ENCODE measurements at places on chromosomes 5 and 9. TPM values are rescaled to one million over a fixed set of nuclear protein-coding genes. Genes with fewer than 3 reads are reported as not detected.

DNA sequence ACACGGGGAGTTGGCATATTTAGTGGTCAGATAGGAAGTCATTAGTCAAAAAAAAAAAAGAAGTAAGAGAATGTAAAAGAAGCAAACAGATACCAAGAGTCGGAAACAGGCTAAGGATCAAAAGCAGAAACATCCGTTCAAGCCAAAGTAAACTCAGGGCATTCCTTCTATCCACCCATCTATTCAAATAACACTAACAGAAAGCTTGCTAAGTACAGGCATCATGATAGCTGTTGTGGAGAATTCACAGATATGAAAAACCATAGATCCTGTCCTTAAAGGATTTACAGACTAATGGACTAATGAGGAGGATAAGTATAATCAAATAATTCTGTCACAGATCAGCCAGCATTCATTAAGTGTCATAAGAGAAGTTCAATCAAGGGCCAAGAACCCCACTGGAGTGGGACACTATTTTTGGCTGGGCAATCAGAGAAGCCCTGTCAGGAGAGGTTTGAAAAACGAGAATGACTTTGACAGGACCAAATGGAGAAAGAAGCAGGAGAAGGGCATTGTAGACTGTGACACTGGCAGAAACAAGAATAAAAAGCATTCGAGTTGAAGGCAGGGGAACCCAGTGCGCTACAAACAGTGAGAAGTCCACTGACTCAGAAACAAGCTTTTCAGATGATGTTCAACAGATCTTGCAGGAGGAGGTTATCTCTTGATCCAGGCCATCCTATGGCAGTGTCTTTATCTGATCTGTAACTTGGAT, 154.2 kb upstream of the TSLP start:
- DNase-seq, result no peak

DNA sequence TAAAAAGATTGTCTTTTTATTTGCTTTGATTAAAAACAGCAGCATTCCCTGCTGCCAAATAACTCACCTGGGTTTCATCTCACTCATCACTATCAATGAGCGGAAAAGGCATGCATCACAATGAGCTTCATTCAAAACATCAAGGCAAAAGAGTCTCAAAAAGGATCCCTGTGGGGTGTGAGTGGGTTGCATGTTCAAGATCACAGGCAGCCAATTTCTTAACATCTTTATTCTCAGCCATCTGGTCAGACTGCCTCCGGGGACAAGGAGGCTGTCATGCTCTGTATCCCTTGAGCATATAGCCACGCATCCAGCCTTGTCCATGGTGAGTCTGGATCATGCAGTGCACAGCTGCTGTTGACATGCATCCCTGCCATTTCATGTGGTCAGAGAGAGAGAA, 117.1 kb downstream of the ICE1 start:
- DNase-seq, result no peak

DNA sequence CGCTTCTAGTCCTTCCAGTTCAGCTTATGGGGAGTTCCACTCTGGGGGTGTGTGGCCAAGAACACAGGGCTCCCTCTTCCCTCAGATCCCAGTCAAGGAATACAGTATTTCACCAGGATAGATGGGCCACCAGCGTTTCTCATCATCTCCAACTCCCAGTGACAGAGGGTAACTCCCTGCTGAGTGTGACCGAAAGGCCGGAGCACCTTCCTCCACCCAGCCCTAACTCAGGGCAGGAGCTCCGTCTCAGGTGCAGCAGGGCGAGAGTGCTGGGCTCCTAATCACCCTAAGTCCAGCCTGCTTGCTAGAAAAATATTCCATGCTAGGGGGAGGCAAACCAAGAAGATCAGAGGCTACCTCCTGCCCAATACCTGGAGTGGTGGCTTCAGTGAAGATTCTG, 102.6 kb downstream of the ADAMTS2 start:
- no peak for DNase-seq

GRCh38 chr5:54401515-54401914, 54.0 kb upstream of the HSPB3 start:
- DNase-seq, result no peak

DNA sequence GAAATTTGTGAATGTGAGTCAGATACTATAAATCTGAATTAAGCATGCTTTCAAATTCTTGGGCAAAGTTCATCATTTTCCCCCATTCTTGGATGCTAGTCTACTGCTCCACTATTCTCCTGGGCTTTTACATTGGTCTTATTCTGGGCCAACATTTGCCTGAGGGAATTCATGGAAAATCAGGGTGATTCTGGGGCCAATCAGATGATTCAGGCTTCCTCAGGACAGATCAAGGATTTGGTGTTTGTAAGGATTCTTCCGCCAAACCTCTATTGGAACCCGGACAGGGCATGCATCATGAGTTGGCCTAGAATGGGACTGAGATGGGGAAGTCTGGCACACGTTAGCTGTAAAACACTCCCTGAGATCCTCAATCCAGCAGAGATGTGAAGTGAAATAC, 113.8 kb downstream of the MEF2C start:
- DNase-seq, result no peak

DNA sequence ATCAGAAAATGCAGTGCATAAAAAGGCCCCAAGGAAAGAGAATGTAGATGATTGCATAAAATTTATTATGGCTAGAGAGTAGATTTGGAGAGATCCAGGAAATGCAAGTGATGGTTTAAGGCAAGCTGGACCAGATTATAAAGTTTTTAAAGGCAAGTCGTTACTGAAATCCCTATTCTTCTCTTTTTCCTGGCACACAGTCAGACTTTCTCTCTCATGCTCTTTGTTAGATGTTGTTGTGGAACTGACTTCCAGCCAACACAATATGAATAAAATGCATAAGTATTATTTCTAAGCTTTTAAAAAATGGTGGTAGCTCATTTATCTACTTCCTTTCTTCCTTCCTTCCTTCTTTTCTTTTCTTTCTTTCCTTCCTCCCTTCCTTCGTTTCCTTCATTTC, 1085.4 kb upstream of the CDH6 start:
- DNase-seq, result no peak

GRCh38 chr9:33177086-33177485, 9.9 kb upstream of the B4GALT1 start:
- DNase-seq, result no peak

- peak; percentile 76 for DNase-seq
These were observed 42.8 kb downstream of the SNX30 start for GRCh38 chr9:112793213-112793810.

DNA sequence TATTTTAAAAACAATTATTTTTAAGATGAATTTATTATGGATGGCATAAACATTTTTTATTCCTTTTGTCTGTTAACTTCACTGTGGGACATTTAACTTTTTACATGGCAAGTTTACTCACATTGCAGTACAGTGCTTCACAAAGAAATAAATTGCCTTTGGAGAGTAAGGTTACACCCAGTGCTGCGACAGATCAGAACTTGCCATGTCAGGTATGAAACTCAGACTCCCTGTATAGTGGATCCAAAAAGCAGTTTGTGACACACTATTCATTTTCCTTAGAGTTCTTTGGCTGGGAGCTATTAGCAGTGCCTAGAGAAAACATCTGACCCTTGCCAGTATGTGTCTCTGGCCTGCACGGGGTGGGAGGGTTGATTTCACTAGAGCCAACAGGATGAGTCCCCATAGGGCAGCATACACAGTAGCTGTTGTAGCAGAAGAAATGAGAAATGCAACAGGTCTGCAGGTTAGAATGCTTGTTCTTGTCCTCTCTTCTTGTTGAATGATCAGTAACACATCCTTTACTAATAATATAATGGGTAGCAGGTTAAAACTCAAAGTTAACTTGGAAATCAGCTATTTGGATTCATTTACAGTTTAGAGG, 42.9 kb downstream of the STARD4 start:
- no peak for DNase-seq

DNA sequence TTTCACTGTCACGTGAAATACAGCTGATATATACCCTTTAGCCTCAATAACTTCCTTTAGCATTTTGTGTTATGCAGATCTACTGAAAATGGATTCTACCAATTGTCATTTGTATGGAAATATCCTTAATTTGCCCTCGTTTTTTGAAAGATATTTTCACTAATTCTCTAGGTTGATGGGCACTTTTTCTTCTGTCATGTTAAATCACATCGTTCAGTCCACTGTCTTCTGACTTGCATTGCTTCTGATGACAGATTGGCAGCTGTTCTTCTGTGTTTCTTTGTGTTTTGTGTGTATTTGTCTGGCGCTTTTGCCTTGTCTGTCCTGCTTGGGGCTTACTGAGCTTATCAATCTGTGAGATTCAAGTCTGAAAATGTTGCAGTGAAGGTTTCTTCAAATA, 9.7 kb upstream of the CLPTM1L start:
- DNase-seq, result no peak

- peak; percentile 35 for DNase-seq
These were observed 47.9 kb downstream of the DEPDC1B start for GRCh38 chr5:60651872-60652620.

- DNase-seq, result no peak
These were observed 215.6 kb downstream of the SYK start for GRCh38 chr9:91017245-91017644.

DNA sequence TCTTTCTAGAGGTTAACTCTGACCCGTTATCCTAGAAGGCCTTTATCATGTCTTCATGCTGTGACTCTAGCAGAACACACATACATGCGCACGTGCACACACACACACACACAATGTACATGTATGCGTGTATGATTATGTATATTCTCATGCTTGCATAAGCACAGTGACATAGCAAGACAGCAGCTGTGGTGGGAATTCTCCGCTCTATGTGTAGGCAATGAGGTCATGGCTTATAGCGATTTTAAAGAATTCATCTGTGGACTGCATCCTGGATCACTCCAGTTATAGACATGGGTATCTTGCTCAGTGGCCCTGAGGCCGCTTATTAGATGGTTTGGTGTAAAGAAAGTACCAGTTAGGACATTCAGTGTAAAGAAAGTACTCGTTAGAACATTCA, 106.2 kb downstream of the FBXL7 start:
- peak; percentile 48 for DNase-seq

DNA sequence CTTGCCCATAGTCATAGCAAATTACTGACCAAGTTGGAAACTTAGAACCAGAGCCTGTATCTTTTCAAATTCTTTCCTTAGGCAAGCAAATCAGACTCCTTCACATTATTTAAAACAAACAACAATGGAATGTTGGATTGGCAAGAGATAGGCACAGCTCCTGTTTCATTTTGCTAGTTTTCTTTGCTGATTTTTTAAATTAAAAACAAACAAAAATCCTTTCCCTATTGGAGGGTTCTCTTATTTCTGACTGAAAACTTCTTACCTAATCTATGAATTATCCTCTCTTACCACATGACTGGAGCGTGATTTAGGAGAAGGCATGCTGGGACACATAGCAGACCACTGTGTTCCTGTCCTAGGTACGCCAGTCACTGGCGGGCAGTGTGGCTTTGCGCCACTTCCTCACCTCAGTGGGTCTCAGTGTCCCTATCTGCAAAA, 63.0 kb downstream of the TTC39B start:
- no peak for DNase-seq

- DNase-seq, result no peak
These were observed 85.9 kb downstream of the SLC12A2 start for GRCh38 chr5:128169401-128170017.

DNA sequence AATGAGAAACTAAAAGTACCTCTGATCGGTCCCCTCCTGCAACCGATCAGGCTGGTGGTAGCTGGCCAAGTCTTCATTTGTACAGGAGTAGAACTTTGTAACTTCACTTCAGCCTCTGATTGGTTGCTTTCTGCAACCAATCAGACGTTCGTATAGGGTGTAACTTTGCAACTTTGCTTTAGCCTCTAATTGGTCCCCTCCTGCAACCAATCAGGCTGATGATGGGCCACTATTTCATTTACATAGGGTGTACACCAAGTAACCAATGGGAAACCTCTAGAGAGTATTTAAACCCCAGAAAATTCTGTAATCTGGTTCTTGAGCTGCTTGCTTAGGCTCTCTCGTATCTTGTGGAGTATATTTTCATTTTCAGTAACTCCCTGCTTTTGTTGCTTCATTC, 445.5 kb downstream of the MED10 start:
- DNase-seq, result no peak

DNA sequence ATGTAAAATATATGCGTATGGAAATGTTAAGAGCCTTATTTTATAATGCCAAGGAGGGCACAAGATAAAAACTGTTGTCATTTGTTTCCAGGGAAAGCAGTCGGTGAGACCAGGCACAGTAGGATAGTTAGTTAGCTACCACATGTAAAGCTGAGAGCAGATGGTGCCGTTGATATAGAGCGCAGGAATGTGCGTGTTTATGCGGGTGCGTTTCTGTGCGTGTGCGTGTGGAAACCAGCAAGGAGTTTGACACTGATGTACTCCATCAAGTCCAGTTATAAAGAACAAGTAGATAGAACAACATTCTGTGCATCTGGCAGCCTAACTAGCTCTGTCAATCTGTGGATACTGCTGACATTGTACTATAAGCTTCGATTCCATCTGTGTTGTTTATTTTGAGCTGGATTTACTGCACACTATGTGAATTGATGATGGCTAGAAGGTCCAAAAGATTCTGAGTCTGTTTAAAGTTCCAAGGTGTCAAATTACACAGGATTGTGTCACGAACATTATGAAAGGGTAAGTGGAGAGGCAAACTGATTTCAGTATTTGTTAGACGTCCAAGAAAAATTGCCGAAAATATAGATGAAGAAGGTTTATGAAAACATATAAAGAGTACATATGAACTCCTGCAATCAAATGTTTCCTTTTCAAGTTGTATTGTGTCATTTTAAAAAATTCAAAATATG, 494.9 kb upstream of the MEF2C start:
- DNase-seq, result no peak

- no peak for DNase-seq
These were observed 54.7 kb upstream of the ZFR start for GRCh38 chr5:32499261-32499660.

DNA sequence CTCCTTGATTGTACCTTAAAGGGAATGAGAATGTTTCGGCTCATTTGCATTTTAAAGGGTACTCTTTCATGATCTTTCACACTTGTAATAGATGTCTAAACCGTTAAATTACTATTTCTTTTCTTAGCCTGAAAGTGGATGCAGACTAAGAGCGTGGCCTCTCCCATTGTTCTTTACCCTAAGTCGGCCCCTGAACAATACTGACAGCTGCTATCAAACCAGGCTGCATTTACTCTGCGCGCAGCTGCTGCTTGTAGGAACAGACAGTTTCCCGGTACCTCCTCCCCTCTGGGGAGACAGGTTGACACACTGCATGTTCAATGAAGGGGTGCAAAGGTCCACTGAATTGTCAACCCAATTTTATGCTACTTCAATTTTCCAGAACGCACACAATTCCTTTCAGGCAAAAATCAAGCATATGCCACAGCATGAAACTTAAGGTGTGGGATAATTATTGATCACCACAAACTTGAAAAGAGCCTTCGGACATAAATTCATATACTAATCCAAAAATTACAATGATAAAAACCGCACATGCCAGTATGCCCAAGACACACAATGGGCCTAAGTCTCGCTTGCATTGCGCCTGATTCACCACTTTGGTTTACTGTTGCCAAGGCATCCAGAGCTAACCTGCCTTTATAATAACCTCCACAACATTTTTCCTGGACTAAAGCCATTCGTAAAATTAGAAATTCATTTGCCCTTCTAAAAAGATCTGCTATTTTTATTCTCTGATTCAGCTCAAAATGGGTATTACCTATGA, 39.7 kb downstream of the TLE1 start:
- no peak for DNase-seq

- no peak for DNase-seq
These were observed 317.1 kb downstream of the KCTD16 start for GRCh38 chr5:144487761-144488160.

Gene ZDHHC12
- 41.0 TPM for total RNA-seq

Gene TEX48
- total RNA-seq, result not detected

Gene ADAMTS19
- not detected for total RNA-seq

Gene FAM163B
- total RNA-seq, result not detected

Gene PTGDS
- total RNA-seq, result 0.60 TPM

Gene ADAMTSL1
- 6.0 TPM for total RNA-seq

Gene MARCHF3
- 84.4 TPM for total RNA-seq

Gene ANKRD18A
- under 0.01 TPM for total RNA-seq

Gene FIBCD1
- 0.05 TPM for total RNA-seq

Measured in dermis blood vessel endothelial cell (primary cell).